ENCODE measurements at places on chromosomes 6 and 20. TPM values are rescaled to one million over a fixed set of nuclear protein-coding genes. Genes with fewer than 3 reads are reported as not detected.

PTPRT gene
- polyA plus RNA-seq, result 0.56 TPM

SMIM8 gene
- 14.6 TPM for polyA plus RNA-seq

MMUT gene
- 46.3 TPM for polyA plus RNA-seq

C6orf58 gene
- polyA plus RNA-seq, result 1.5 TPM

TFAP2D gene
- polyA plus RNA-seq, result not detected

MYL9 gene
- polyA plus RNA-seq, result 219 TPM

SLC22A2 gene
- 10.8 TPM for polyA plus RNA-seq

SLC22A23 gene
- polyA plus RNA-seq, result 14.0 TPM

DNA sequence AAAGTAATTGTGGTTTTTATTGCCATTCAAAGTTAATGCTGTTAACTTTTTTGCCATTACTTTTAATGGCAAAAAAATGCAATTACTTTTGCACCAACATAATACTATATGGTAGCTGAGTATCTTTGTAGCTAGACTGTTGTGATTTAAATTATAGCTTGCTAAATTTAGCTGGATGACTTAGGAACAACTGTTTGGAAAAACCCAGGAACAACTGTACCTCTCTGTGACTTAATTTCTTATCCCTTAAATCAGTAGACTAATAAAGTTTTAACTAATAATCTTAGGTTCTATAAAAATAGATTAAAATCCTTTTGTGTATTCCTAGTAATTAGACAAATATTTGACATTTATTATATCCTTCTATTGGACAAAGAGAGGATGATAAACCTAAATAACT lies 268.2 kb downstream of the TENT5A start:
- DNase-seq, result no peak

- DNase-seq, result no peak
Observed at GRCh38 chr20:31706607-31707257, 15.9 kb downstream of the BCL2L1 start.

DNA sequence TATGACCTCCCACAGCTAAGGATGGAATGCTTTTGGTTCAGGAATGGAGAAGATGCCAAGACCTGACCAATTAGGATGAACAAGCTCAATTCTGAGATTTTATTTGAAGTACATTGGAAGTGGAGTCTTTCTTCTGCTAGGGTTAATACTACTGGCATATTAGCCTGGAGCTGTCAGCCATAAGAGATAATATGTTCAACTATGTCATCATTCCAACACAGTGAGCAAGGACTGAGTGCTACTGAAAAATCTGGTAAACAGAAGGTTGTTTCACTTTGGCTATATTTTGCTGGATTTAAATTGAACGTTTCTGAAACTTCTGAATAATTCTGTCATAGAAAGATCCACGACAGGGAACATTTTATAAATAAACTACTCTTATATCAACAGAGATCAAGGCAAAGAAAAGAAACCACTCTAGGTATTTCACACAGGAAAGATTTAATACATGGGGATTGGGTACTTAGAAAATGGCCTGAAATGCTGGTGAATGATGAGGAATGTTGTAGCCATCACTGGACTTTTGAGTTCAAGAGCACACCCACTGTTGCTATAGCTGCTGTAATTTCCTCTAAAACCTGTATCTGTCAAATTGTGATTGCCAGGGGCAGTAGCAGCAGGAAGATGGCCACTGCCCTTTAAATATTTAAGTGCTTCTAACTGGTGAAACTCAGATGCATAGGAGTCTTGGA lies 200.5 kb downstream of the PLCB4 start:
- DNase-seq, result no peak

GRCh38 chr6:144066255-144066654 lies 29.1 kb downstream of the SF3B5 start:
- no peak for DNase-seq

DNA sequence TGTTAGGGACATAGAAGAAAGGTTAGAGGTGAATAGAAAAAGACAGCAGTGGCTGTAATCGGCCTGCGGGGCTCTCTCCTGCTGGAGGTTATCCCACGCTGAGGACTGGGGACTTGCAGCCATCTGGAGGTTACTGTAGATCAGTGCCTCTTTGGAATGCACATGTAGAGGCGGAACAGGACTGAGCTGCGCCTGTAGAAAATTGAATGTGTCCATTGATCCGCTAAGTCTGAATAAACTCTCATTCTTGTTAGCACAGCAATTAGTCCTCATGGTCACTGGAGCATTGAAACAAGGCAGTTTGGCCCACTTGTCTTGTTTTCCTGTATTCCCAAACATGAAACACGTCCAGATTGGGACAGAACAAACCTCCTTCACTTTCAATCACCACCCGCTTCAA lies 46.3 kb upstream of the F13A1 start:
- DNase-seq, result peak; percentile 58

DNA sequence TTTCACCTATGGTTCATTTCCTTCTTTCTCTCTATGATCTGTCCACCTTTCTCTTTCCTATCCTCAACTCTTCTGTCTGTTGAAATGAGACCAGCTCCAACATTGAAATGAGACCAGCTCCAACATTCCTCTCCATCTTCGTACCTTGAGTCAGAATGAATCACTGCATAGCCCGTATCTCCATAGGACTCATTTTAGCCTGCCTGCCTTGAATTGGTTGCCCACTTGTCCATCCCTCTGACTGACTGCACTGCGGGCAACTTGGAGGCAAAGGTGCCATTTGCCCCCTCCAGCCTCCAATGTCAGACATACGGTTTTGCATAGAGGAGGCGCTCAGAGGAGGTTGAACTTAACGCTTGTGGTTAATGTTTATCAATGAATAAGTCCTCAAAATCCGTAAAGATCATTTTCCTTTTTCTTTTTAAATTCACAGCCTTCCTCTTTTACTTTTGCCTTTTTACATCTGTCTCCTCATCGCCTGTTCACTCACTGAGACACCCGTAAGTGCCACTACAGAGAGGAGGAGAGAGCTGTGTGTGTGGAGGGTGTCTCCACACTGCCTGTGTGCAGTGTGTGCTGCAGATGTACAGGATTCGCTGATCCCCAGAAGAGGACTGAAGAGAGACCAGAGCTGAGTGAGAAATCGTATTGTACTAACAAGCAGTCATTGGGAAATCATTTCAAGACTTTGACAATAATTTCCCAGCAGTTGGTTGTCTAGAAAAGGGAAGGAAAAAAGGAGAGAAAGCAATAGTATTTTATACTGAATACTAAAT lies 579.6 kb upstream of the MAP3K7 start:
- DNase-seq, result no peak

DNA sequence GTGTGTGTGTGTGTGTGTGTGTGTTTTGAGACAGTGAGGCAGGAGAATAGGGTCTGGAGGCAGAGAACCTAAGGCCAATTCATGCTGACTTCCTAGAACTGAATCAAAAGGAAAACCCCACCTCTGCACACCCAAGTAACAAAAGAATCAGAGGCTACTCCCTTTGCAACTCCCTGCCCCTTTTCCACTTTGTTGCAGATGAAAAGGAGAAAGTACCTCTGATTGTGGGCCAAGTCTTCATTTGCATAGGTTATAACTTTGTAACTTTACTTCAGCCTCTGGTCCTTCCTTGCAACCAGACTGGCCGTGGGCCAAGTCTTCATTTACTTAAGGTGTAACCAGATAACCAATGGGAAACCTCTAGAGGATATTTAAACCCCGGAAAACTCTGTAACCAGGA lies 168.8 kb downstream of the EYA2 start:
- DNase-seq, result no peak

GRCh38 chr20:22977047-22977785 lies 57.9 kb upstream of the SSTR4 start:
- DNase-seq, result no peak

DNA sequence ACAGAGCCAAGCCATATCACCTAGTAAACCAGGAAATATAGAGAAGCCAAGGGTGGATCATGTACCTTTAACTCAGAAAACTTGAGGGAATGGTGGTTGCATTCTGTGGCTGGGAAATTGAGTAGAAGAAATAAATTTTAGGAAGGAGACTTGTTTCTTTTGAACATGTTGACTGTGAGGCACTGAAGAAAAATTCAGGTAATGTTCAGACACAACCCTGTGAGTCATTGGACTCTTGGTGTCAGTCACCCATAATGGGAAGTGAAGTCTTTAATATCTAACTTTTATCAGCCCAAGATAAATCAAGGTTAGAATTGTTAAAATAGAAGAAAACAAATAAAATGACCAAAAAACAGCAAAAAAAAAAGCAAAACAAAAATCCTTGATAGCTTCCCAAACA lies 98.8 kb upstream of the GRIK2 start:
- DNase-seq, result no peak

GRCh38 chr20:34369265-34369664 lies 6.2 kb downstream of the ITCH start:
- no peak for DNase-seq

- no peak for DNase-seq
Observed at GRCh38 chr6:166305562-166306117, 2.6 kb downstream of the PRR18 start.

- no peak for DNase-seq
Observed at GRCh38 chr6:156627524-156627923, 149.7 kb upstream of the ARID1B start.

DNA sequence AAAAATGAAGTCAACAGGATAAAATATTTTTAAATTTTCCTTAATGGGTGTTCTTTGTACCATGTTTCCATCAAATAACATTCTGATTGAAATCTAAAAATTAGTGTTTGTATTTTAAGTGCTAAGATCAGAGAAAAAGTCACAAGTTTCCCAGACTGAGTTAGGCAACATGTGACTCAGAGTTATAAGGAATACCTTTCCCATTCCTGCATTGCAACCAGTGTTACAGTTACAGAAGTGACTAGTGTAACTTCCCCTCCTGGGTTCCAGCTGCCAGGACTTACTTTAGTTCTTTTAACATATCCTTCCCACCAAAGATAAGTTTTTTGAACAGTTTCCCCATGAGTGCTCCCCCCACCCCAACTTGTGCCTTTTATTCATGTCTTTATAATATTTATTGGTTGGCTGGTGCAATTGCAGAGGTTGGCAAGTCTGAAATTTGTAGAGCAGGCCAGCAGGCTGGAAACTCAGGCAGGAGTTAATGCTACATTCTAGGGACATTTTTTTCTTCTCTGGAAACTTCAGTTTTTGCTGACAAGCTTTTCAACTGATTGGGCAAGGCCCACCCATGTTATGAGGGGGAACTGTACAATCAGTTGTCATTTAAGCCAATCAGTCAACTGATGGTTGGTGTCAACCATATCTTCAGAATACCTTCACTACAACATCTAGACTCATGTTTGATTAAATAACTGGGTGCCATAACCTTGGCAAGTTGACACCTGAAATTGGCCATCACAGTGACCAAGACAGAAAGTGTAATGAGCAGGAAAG lies 22.9 kb upstream of the ESR1 start:
- DNase-seq, result no peak

DNA sequence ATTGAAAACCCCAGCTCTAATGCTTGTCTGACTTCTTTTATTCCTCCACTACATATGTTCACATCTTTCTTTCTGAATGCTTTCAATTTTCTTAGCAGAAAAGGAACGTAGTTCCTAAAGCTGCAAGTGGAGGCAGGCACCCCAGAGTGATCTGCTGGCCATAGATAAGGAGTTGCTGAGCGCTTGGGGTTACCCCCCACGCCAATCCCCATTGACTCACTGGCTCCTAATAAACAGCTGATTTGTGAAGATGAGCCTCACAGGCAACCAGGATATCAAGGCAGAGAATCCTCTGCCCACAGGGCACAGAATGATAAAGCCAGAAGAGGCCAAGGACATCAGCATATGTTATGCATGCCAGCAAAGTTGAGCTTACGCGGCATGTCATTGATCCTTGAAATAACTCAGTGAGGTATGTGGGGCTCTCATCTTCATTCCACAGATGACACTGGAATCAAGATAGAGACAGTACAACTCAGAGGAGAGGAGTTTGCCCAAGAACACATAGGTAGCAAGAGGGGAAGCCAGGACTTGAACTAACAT lies 129.1 kb upstream of the PTPRT start:
- DNase-seq, result no peak

Data from renal pelvis (tissue), 12 donors.